ENCODE measurements at places on chromosomes 12 and 14.

- DNase-seq: no peak
Observed at GRCh38 chr14:26323869-26324268, 274.0 kb downstream of the NOVA1 start.

DNA sequence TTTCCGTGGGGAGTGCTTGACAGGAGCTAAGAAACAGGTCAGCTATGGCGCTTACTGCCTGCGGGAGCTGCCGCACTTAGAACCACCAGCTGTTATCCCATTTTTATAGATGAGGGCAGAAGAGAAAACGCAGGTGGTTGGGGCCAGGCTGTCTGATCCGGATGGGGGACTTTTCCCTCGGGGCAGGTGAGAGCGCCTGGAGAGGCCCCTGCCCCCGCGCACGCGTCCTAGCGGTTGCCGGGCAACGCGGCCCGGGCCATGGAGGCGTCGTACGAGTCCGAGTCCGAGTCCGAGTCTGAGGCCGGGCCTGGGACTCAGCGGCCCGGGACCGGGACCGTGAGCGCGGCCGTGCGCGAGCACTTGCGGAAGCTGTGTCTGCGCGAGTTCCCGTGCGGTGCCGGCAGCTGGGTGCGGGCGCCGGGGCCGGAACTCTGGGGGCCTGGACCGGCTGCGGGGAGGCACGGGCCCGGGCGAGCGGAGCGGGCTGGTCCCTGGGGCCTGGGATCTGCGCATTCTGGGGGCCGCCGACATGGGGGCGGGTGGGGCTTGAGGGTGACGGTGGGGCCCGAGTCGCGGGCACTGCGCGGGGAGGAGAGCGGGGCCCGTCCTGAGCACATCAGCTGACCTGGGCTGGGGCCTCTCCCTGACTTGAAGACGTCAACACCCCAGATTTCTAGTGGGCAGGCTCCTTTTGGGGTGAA is at the start of gene LRRC43:
Gene LRRC43 (plus strand): TSS at position 237 of the 701 bp plus-strand sequence. CDS start 22 bp downstream, at position 259.
- no peak for DNase-seq

- no peak for DNase-seq
Observed at GRCh38 chr12:108865169-108865568, 7.8 kb upstream of the SSH1 start.

DNA sequence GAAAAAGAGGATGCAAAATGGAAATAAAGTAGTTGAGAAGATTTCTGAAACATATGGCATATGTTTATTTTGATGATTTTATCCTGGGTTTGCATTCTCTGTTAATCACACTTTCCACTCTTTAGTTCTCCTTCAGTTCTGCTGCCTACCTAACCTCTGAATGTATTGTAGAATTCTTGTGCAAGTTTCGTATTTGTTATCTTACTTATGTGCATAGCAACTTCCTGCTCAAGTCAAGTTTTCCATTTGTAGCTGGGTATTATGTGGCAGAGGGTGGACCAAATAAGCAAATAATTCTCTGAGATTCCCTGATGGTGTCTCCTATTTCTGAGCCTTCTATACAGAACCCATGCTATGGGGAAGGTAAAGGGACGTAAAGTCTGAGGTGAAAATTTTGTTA is 381.6 kb downstream of the FOXG1 start:
- DNase-seq: no peak

DNA sequence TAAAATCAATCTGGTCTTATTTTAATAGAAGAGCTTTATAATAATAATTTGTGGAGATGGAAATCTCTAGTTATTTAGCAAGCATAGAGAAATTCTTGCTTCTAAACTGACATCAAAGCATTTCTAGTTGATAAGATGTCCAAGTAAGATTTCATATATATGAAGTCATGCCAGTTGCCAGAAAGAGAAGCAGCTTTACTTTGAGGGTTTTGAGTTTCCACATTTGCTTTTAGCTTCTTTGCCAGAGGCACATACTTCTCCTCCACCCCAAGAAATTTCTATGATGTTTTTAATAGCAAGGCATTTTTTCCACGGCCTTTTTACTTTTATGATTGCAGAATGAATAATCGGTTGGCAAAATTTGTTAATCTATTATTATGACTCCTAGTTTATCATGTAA is 24.2 kb upstream of the YAF2 start:
- peak; percentile 9 for DNase-seq

- DNase-seq: no peak
Observed at GRCh38 chr14:72590577-72590976, 303.3 kb downstream of the DPF3 start.

GRCh38 chr14:75389679-75390078 is 38.1 kb upstream of the JDP2 start:
- no peak for DNase-seq

DNA sequence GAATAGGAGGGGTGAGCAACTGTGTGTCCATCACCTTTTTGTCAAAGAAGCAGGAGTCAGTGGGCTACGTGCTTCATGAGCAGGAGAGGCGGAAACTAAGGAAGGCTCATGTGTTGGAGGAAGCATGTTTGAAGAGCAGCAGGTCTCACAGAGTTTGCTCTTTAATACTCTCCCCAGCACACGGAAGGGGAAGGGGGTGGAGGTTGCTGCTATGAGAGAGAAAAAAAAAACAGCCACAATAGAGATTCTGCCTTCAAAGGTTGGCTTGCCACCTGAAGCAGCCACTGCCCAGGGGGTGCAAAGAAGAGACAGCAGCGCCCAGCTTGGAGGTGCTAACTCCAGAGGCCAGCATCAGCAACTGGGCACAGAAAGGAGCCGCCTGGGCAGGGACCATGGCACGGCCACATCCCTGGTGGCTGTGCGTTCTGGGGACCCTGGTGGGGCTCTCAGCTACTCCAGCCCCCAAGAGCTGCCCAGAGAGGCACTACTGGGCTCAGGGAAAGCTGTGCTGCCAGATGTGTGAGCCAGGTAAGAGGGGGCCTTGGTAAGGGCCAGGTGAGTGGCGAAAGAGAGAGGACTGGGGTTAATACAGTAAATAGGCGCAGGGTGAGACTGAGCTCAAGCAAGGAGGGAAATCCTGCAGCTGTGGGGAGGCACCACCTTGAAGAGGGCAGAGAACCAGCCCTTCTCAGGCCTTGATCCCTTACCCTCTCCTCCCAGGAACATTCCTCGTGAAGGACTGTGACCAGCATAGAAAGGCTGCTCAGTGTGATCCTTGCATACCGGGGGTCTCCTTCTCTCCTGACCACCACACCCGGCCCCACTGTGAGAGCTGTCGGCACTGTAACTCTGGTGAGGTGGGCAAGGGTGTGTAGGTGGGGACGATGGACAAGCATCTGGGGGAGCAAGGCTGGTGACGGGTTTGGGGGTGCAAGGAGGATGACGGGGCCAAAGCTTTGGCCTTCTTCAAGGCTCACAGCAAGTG is at the start of gene CD27:
Gene CD27 (plus strand): TSS at position 252 of the 985 bp plus-strand sequence. CDS start 141 bp downstream, at position 393.
- no peak for DNase-seq

GRCh38 chr14:74563233-74563585 is 48.8 kb downstream of the LTBP2 start:
- no peak for DNase-seq

- no peak for DNase-seq
Observed at GRCh38 chr14:94844593-94845152, 74.8 kb upstream of the GSC start.

DNA sequence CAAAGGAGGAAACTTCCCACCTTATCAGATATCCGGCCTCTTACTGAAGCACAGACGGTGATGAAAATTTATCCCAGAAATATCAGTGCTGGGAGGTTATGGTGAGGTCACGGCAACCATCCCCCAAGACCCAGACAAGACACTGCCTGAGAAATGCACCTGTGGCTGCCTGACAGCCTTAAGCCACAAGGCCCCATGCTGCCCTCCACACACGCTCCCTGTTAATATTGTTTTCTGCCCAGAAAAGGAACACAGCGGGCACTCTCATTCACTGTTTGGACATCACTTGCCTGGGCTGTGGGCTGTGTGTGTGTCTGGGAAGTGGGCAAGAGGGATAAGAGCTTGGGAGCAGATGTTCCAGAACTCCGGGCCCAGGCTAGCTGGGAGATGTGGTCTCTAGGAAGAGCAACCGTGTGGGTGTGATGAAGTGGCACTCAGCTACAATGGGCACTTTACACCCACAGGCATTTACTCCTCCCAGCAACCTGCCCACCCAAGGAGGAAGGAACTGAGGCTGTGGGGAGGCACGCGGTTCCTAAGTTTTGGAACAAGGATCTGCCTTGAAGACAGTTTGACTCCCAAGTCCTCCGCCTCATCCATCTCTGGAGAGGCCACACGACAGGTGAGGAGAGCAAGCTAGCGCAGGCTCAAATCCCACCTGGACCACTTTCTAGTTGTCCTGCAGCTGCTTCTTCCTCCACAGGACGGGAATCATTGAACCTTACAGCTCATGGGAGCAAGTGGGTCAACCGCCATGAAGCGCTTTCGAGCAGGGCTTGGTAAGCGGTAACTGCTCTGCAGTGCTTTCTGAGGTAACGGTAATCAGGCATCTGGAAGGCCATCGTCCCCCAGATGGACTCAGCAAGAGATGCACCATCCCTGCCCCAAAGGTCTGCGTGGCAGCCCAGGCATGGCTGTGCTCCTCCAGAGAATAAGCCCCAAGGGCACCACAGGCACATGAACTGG is 91.4 kb downstream of the CHGA start:
- DNase-seq: no peak

GRCh38 chr14:87241018-87241768 is 751.8 kb downstream of the GALC start:
- no peak for DNase-seq

- DNase-seq: no peak
Observed at GRCh38 chr12:93856611-93857010, 179.4 kb downstream of the CRADD start.

DNA sequence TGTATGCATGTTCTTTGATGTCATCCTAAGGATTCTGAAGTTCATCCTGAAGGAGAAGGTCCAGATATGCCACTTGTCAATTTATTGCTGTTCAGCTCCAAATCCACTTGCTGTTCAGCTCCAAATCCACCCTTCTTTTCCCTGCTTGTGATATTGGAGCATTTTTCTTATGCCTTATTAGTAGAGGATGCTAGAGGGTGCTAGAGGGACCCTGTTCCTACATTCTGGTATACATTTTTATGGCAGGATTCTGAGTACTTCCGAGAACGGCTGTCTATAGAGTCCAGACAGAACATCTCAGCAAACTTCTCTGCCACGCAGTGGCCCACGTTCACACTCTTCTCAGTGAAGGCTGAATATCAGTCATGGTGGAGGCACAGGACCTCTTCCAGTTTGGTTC is 406.7 kb downstream of the NOVA1 start:
- DNase-seq: peak; percentile 8

- DNase-seq: peak; percentile 9
Observed at GRCh38 chr14:38197001-38197783, 10.5 kb upstream of the SSTR1 start.

GRCh38 chr14:51701951-51702350 is 50.2 kb downstream of the FRMD6 start:
- DNase-seq: no peak

DNA sequence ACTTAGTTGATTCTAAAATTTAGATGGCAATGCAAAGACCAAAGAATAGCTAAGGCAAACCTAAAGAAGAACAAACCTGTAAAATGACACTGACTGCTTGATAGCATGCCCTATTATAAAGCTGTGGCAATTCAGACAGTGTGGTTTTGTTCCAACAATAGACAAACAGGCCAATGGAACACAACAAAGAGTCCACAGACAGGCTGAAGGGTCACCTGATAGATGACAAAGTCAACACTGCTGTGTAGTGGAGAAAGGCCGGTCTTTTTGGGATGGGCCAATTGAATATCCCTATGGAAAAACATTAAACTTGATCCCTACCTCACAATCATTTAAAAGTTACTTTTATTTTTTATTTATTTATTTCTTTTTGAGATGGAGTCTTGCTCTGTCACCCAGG is 33.8 kb upstream of the SLC25A3 start:
- no peak for DNase-seq

DNA sequence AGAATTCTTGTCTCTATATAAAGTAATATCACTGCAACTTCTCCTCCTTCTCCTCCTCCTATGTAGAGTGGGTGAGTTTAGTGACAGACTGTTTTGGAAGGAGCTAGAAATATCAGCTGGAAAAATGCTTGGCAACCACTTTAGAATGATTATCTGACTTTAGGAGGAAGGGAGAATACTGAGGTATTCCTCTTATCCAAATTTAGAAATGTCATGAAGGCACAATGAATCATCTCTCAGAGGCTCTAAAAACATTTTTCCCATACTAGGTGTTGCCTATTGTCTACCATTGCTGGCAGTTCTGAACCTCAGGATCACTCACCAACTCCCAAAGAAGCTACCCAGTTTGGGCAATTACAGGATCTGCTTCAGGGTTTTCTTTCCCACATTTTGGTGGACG is 306.6 kb upstream of the ATP2B1 start:
- no peak for DNase-seq

- no peak for DNase-seq
Observed at GRCh38 chr14:72809063-72809462, 84.8 kb downstream of the DPF3 start.

GRCh38 chr14:58078068-58078467 is 73.9 kb downstream of the ARMH4 start:
- DNase-seq: no peak
